GM23338 (cell line): ENCODE measurements at places on chromosomes 6 and 20. TPM values are rescaled to one million over a fixed set of nuclear protein-coding genes. Genes with fewer than 3 reads are reported as not detected.
A peak's percentile ranks its signal among the peaks of the same experiment; 100 is the strongest.

DNA sequence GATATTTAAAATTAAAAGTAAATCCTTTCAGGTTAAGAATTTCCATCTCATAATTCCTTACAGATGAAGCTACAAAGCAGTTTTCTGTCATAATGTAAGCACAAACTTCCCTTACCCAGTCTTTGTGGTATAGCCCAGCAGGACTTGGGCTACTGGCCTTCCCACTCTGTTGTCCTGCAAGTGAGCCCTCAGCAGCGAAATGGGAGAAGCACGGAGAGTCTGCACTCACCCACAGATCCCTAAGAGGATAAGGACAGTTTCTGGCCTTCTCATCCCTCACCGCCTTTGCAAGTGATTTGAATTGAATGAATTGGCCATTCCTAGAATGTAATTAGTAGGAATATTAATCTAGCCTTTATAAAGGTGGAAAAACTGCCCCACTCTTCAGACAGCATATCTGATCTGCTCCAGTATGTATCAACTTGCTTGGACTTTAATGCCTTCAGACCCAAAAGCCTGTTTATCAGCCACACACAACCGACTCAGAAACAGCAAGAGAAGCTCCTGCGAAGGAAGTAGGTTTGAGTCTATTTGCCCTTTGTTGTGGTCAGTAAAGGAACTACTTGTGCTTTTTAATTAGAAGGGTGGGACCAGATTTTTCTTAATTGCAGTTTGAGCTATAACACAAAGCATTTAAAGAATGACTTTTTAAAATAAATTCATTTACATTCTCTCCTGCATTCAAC lies 29.9 kb upstream of the PRDM1 start:
- H3K27me3 ChIP-seq = no peaks in the 10 kb centered on the region
- DNase-seq = peak; percentile 37
- H3K36me3 ChIP-seq = no peaks in the 10 kb centered on the region
- peaks cover 23% of the 10 kb centered on the region for H3K4me1 ChIP-seq

Gene FLRT3
- 0.26 and 0.45 TPM in 2 replicates for polyA plus RNA-seq

DNA sequence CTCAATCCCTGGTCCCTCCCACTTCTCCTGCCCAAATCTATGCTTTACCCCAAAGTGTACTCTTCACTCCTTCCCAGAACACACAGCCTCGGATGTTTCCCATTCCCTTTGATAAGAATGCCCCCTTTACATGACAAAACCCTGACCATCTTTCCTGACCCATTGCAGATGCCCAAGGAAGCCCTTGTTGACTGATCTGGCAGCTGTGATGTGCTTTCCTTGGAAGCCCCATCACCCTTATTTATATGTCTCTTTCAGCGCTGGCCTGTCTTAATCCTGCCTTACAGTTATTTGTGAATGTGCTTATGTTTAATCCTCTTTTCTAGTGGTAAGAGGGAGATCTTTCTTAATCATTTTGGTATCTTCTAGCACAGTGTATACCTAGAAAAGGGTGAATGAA lies 523.1 kb downstream of the CD83 start:
- H3K27me3 ChIP-seq = no peaks in the 10 kb centered on the region
- DNase-seq = peak; percentile 58
- H3K4me3 ChIP-seq = 0 out of 2 replicates have a peak overlapping the region, but pooled peaks have one; percentile 17
- H3K4me1 ChIP-seq = peaks cover 53% of the 10 kb centered on the region
- peak overlapping the region; percentile 91 for H3K27ac ChIP-seq

DNA sequence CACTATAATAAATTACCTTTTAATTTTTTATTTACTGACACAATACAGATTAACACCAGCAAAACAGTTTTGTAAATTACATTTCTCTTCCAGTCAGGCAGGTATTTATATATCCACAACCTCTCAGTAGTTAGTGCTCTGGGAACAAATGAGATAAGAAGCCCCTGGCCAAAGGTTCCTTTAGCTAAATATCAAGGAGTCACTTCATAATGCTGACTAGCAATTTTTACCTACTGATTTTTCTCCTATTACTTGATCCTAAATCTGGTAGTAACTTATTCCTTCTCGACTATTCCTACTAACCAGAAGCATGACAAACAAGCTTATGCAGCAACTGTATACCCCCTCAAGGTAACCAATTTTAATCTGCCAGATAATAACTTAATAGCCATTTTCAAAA lies 46.3 kb downstream of the SEC63 start:
- H3K4me3 ChIP-seq = no peak overlapping the region
- no peak for DNase-seq
- H3K27ac ChIP-seq = no peak overlapping the region
- no peaks in the 10 kb centered on the region for H3K4me1 ChIP-seq
- H3K27me3 ChIP-seq = no peaks in the 10 kb centered on the region

Gene TCP11
- 0.21 TPM in 1 of 2 replicates, not detected in the other for polyA plus RNA-seq

GRCh38 chr6:154606860-154607259 lies 96.4 kb upstream of the CNKSR3 start:
- peaks cover 4% of the 10 kb centered on the region; the same call in 1 of the 2 replicates for H3K4me1 ChIP-seq
- no peak overlapping the region for H3K4me3 ChIP-seq
- no peak overlapping the region for H3K27ac ChIP-seq
- no peak for DNase-seq

DNA sequence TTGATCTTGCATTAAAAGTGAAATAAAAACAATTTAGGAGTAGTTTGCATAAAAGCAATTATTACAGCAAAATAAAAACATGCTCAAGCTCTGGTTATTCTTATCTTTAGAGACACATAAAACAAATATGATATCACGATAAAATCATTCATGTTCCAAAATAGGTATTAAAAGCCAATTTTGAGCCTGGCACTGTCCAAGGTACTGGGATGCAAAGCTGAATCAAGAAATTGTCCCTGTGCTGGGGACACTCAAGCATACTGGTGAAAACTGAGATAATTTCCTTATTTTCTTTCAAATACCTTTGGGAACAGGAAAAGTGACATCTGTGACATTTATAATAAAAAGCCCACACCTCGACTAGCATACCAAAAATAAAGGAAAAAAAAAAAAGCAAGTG lies 931 bp upstream of the MTCL3 start:
- peak; percentile 53 for DNase-seq
- peak overlapping the region; percentile 89 for H3K4me3 ChIP-seq
- H3K27me3 ChIP-seq = peaks cover 10% of the 10 kb centered on the region
- no peaks in the 10 kb centered on the region for H3K36me3 ChIP-seq

Gene KIFC1
- 10.1 and 10.3 TPM in 2 replicates for polyA plus RNA-seq

DNA sequence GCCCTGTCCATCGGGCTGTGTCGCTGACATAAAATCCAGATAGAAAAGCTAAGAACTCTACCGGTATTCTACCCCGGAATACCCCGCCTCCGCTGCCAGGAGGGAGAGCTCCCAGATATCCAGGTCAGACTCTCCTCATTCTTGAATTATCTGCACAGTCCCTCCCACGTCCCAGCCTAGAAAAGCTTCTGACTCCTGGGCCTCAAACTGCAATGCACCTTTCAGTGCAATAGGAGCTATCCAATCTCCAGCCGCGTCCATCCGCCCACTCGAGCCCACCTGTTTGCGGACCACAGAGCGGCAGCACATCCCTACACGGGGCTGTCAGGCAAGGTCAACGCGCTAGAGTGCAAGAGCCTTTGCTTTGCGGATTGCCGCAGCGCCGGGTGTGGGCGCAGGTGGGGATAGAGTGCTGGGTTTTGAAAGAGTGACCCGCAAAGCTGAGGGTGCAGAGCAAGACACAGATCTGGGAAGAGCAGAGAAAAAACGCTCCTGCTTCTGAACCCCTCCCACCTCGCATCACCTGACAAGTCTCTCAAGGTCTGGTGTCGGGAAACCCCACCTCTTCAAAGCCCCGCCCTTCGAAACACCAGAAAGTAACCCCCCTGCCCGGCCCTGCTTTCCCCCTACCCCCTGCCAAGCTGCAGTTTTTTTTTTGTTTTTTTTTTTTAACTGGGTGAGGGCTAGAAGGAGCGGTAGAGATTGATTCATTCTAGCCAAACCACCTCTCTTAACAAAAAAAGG lies 1.3 kb downstream of the TAPBP start:
- peaks cover 20% of the 10 kb centered on the region for H3K4me1 ChIP-seq
- H3K4me3 ChIP-seq = peak overlapping the region; percentile 91
- DNase-seq = peak; percentile 97
- H3K27ac ChIP-seq = peak overlapping the region; percentile 15; the same call in 1 of the 2 replicates
- H3K36me3 ChIP-seq = no peaks in the 10 kb centered on the region

- H3K36me3 ChIP-seq = peaks cover 5% of the 10 kb centered on the region; the same call in 1 of the 2 replicates
- no peaks in the 10 kb centered on the region for H3K27me3 ChIP-seq
- no peak overlapping the region for H3K27ac ChIP-seq
These were observed 127.4 kb downstream of the ADGRG6 start for GRCh38 chr6:142429195-142429594.

- DNase-seq = no peak
- H3K27me3 ChIP-seq = no peaks in the 10 kb centered on the region
- no peaks in the 10 kb centered on the region for H3K36me3 ChIP-seq
- H3K4me1 ChIP-seq = peaks cover 3% of the 10 kb centered on the region
- no peak overlapping the region for H3K4me3 ChIP-seq
These were observed 372.0 kb downstream of the PREX1 start for GRCh38 chr20:48455651-48456365.

Gene PDYN
- polyA plus RNA-seq = 0.21 and 0.33 TPM in 2 replicates

GRCh38 chr6:119207971-119208725 lies 129.7 kb upstream of the FAM184A start:
- H3K27ac ChIP-seq = no peak overlapping the region
- no peaks in the 10 kb centered on the region for H3K4me1 ChIP-seq
- H3K4me3 ChIP-seq = no peak overlapping the region
- H3K36me3 ChIP-seq = no peaks in the 10 kb centered on the region

Gene DLK2
- polyA plus RNA-seq = 0.47 and 0.57 TPM in 2 replicates

DNA sequence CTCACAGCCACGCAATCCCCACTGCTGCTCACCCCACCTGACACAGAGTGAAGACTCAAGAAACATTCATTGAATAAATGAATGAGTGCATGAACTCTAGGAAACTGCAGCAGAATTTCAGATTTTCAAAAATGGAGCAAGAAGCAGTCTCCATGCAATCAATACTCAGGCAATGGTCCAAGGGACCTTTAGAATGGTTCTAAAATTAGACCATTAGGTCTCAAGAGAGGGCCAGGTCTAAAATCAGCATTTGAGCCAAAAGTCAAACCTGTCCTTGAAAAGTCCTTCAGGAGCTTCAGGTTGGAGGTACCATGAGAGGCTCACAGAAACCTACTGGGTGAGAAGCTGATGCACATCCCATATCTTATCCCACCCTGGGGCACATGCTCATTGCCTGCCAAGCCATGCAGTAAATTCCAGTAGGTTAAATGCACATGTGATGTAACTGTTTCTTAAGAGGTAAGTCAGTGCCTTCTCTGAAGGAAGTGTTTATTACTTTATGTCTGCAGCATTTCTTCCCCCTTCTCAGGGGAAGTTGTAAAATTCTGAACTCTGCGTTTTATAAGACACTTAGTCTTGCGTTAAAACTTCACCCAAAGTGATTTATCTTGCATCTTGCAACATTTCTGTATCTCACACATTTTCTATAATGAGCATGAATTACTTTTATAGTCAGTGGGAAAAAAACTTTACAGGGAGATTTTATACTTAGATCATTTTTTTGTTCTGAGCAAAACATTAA lies 126.6 kb downstream of the ADAT2 start:
- H3K4me3 ChIP-seq = no peak overlapping the region
- no peak overlapping the region for H3K27ac ChIP-seq
- H3K27me3 ChIP-seq = no peaks in the 10 kb centered on the region
- no peaks in the 10 kb centered on the region for H3K36me3 ChIP-seq
- no peaks in the 10 kb centered on the region for H3K4me1 ChIP-seq
- no peak for DNase-seq

DNA sequence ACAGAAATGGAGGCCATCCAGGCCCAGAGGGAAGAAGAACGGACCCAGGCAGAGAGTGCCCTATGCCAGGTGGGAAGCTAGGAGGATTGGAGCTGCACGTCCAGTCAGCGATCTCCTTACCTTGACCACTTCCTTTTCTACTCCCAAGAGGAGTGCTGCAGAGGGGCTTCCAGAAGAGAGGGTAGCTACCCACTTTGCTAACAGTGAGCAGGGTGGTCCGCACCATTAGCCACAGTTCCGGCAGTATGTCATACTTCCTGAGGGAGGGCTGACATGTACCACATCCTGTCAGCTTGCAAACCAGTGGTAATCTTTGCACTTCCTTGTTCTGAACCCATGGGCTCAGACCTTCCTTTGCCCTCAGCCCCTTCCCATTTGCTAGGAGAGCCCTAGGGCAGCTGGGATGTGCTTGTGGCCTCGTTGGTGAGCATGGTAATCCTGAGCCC lies 35.4 kb downstream of the CEP250 start:
- no peaks in the 10 kb centered on the region for H3K4me1 ChIP-seq
- no peak overlapping the region for H3K4me3 ChIP-seq
- DNase-seq = no peak
- peaks cover 15% of the 10 kb centered on the region for H3K36me3 ChIP-seq

DNA sequence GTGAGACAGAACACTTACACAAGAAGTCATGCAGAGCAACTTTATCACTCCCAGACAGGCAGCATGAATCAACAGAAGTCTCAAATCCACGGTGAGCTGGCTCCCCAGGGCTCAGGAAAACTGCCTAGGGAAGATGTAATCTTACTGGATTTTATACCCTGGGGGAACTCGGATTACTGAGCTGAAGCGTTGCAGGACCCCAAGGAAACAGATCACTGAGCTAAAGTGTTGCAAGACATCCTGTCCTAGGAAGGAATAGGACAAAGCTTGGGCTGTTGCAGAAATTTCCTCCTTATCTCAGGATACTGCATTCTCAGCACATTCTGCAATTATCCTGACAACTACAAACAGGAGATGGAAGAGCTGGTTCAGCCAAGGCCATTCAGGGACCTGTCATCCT lies 224.8 kb downstream of the TFAP2A start:
- no peak overlapping the region for H3K4me3 ChIP-seq
- H3K27ac ChIP-seq = no peak overlapping the region
- no peaks in the 10 kb centered on the region for H3K27me3 ChIP-seq
- DNase-seq = no peak

Gene BMP7
- polyA plus RNA-seq = 15.9 and 17.8 TPM in 2 replicates

Gene POU5F1
- 1,839 and 1,914 TPM in 2 replicates for polyA plus RNA-seq

GRCh38 chr6:90480666-90481065 lies 106.2 kb downstream of the MAP3K7 start:
- H3K4me1 ChIP-seq = peaks cover 33% of the 10 kb centered on the region
- no peak overlapping the region for H3K4me3 ChIP-seq
- H3K27me3 ChIP-seq = no peaks in the 10 kb centered on the region
- H3K36me3 ChIP-seq = no peaks in the 10 kb centered on the region
- DNase-seq = no peak
- no peak overlapping the region for H3K27ac ChIP-seq

- no peak overlapping the region for H3K4me3 ChIP-seq
- no peak for DNase-seq
- H3K36me3 ChIP-seq = no peaks in the 10 kb centered on the region
- H3K4me1 ChIP-seq = no peaks in the 10 kb centered on the region
- no peak overlapping the region for H3K27ac ChIP-seq
- H3K27me3 ChIP-seq = no peaks in the 10 kb centered on the region
These were observed 94.3 kb downstream of the CEBPB start for GRCh38 chr20:50284811-50285375.

Gene NOX3
- polyA plus RNA-seq = not detected in 2 replicates

Gene TFAP2B
- polyA plus RNA-seq = not detected in 2 replicates

Gene AGER
- polyA plus RNA-seq = 3.4 and 5.0 TPM in 2 replicates

Gene NMBR
- not detected in 2 replicates for polyA plus RNA-seq

DNA sequence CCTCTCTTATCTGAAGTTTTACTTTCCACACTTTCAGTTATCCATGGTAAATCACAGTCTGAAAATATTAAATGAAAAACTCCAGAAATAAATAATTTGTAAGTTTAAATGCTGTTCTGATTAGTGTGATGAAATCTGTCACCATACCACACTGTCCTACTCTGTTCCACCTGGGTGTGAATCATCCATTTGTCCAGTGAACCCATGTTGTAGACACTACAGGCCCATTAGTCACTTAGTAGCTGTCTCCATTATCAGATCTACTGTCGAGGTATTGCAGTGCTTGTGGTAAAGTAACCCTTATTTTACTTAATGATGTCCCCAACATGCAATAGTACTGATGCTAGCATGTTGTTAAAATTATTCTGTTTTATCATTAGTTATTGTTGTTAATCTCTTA lies 29.2 kb upstream of the MMS22L start:
- no peaks in the 10 kb centered on the region for H3K27me3 ChIP-seq
- H3K4me3 ChIP-seq = no peak overlapping the region
- no peak overlapping the region for H3K27ac ChIP-seq
- peaks cover 4% of the 10 kb centered on the region; the same call in 1 of the 2 replicates for H3K4me1 ChIP-seq
- H3K36me3 ChIP-seq = no peaks in the 10 kb centered on the region
